Activated CD4-positive, alpha-beta T cell treated with anti-CD3 and anti-CD28 coated beads, Interleukin-2, Interleukin-6, amounts not matched to agents 100 ng/mL and 50 ng/mL, durations not matched to agents 16 hours and 8 hours (primary cell): ENCODE measurements at places on chromosomes 13 and 19.

GRCh38 chr19:54469496-54469934 lies 3.6 kb downstream of the CDC42EP5 start:
- DNase-seq = no peak

- DNase-seq = peak; percentile 56
These were observed 16.2 kb upstream of the PRODH2 start for GRCh38 chr19:35828692-35829301.

GRCh38 chr13:46773541-46773940 lies 23.4 kb downstream of the ESD start:
- no peak for DNase-seq

GRCh38 chr13:62337109-62337880 lies 921.6 kb upstream of the PCDH20 start:
- DNase-seq = no peak

- DNase-seq = no peak
These were observed 1.8 kb upstream of the SIGLEC12 start for GRCh38 chr19:51503286-51503817.

DNA sequence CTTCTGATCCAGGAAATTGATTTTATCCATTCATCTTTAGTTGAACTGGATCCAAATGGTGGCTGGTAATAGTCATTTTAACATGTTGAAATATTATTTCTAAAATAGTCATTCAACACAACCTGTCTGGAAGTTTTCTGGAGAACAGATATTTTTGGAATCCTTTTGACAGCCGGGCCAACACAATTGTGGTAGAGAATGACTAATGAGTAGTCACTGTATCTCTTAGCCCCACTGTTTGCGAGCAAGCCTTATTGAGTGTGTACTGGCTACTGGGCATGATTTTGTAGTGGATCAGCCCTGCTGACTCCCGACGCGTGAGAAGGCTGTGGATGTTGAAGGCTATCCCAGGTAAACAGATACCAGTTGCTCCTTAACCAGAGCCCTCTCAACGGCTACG lies 383.4 kb downstream of the ZNF536 start:
- no peak for DNase-seq

DNA sequence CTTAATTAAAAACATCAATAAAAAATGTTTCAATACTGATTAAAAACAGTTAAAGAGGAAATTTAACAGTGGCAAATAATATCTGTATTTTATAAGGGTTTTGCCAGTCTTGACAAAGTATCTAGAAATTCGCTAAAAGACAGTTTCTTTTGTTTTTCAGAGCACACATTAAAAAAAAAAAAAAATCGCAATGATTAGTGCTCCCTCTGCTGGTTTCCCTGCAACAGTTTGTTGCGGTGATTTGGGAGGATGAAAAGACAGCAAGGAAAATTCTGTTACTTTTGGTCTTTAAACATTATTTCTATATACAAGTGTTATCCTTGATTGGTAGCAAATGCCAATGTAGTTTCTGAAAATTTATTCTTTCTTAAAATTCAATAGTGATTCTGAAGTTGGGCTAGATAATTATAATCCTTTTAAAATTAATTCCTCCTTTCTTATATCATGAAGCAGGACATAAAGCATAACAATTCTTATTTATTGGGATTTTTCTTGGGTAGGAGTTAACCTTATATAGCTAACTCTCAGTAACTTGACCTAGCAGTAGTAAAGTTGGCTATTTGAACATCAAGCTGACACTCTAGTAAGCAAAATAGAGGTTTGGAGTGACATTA lies 23.1 kb upstream of the SPRY2 start:
- no peak for DNase-seq

DNA sequence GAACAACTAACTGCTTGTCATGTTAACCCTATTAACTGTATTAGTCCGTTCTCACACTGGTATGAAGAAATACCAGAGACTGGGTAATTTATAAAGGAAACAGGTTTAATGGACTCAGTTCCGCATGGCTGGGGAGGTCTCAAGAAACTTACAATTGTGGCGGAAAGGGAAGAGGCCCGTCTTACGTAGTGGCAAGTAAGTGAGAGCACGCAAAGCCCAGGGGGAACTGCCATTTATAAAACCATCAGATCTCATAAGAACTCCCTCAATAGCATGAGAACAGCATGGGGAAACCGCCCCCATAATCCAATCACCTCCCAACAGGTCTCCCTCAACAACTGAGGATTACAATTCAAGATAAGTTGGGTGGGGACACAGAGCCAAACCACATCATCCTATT lies 34.7 kb downstream of the PHF11 start:
- no peak for DNase-seq

DNA sequence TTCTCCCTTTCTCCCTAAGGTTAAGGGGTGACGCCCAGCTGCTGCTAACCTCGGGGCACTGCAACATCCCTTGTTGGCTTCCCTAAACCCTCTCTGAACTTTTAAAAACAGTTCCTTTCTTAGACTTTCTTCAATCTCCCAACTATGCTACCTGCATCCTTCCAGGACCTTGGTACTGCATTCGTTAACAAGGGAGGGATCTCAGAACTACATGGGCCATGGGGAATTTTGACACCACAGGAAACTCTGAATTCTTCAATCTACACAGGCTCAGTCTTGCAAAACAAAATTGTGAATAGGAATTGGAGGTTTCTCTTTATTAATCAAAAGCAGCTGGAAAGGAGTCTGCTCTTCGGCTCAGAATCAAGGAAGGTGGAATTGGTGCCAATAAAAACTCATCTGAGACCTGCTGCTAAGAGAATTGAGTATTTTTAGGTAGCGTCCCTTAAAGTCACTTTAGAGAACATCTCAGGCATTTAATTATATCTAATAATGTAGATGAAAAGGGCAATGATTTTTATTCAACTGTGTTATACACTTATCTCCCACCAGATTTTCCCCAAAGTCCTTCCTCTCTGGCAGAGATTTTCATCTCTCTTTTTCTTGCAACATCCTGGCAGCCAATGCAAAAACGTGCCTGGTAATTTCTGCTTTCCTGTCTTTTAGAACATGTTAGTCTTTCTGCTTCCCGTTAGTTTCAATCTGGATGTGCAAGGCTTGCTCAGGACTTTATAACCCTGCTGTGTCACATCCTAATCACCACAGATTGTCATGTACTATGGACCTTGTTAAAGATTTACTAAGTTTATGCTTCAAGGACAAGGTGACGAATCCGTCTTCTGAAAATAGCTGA lies 69.1 kb upstream of the SLC15A1 start:
- no peak for DNase-seq

- DNase-seq = no peak
These were observed 1139.6 kb upstream of the PCDH9 start for GRCh38 chr13:68369739-68370138.

DNA sequence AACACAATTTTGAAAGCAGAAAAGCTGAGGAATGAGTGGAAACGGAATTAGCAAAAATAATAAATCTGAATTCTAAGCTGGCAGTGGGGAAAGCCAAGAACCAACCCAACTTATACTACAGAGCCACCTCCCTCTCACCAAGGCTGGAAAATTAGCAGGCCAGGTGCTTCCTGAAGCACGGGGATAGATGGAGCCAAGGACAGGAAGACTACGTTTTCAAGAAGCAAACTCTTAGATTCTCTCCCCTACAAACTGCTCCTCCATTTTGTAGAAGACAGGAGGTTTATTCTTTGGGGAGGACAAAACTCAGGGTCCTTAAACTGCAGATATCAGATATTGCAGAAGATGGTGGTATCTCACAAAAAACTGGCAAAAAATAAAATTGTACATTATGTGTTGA lies 8.8 kb downstream of the CCDC70 start:
- no peak for DNase-seq

DNA sequence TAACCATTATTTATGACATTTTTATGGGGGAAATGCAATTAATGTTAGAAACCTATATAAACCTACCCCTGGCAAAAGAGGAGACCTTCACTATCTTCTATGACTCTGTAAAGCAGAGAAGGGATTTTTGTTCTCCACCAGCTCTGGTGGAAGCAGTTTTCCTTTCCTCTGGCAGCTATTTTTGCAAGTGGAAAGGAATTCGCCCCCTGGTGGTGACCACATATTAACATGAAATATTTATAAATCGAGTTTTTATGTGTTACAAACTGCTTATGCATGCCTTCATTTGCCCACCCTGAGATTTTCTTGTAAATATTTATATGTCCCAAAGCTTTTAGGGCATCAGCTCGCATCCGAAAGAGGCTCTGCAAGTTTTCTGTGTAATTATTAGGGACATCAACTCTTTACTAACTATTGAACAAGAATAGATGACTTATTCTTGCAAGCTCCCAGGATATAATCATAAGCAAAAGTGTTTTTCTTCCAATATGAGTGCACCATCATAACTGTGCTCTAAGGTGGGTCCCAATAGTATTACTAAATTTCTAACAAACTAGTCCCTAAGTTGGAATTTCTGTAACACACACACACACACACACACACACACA lies 62.4 kb downstream of the SERTM1 start:
- peak; percentile 49 for DNase-seq

GRCh38 chr13:29800687-29801086 lies 49.7 kb downstream of the UBL3 start:
- no peak for DNase-seq

DNA sequence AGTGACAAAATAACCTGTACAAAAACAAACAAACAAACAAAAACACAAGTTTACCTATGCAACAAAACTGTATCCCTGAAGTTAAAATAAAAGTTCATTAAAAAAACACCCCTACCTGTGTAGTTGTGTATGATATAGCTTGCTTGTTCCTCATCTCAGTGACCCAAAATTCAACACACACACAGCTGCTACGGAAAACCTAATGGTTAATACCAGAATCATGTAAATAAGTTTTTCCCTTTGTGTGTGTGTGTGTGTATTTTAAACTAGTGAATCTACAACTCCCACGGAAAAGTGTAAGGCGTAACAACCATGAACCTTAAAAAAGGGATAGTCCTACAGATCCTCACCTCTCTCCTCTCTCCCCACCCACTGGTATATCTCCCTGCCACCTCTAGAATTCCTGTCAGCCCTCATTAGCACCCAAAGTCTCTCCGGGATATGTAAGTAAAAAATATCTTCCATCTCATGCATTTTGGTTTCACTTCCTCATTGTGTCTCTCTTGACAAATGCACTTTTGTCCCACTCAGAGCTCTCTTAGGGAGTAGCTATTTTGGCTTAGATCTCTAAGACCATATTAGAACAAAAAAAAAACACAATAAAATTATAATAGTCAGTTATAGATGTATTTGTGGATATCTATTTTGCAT lies 2236.5 kb downstream of the PCDH9 start:
- DNase-seq = no peak

DNA sequence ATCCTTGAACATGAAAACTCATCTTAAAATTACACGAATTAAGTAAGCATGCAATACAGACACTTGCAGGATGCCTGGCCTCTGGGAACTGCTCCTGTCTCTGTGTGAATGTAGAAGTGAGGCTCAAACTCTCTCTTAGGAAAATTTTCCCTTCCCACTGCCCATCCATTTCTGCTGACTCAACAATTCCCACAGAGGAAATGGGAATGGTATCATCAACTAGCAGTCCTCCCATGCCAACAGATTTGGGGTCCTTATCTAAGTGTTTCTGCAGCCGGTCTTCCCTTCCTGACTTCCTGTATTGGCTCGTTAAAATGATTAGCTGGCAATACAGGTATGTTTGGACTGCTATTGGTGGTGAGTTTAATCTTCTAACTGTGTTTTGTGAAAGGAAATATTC lies 85.8 kb downstream of the DOCK9 start:
- DNase-seq = no peak

DNA sequence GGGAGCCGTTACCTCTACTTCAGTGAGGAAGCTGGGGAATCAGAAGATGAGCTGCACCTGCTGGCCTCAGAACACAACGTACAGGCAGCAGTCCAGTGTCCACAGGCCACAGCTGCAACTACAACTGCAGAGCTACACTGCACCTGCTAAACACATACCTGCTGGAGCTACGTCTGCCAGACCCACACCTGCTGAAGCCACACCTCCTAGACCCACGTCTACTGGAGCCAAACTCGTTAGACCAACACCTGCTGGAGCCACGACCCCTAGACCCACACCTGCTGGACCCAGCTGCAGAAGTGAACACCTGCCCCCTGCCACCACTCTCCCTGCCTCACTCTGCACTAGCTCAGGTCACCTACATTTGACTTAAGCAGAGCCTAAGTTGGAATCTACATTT lies 169.9 kb downstream of the USP12 start:
- DNase-seq = no peak

DNA sequence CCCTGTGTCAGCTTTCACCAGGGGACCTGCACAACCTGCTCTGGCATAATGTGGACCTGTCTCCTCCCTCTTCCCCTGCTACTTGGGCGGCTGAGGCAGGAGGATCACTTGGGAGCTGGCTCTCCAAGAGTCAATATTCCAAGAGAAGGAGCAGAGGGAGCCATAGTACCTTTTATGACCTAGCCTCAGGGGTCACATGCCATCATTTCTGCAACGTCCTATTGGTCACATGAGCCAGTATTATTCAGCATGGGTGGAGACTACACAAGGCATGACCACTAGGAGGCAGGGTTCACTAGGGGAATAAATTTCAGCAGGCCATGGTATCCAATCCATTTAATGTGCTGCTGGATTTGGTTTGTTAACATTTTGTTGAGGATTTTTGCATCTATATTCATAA lies 12.0 kb upstream of the SHFL start:
- DNase-seq = peak; percentile 55

DNA sequence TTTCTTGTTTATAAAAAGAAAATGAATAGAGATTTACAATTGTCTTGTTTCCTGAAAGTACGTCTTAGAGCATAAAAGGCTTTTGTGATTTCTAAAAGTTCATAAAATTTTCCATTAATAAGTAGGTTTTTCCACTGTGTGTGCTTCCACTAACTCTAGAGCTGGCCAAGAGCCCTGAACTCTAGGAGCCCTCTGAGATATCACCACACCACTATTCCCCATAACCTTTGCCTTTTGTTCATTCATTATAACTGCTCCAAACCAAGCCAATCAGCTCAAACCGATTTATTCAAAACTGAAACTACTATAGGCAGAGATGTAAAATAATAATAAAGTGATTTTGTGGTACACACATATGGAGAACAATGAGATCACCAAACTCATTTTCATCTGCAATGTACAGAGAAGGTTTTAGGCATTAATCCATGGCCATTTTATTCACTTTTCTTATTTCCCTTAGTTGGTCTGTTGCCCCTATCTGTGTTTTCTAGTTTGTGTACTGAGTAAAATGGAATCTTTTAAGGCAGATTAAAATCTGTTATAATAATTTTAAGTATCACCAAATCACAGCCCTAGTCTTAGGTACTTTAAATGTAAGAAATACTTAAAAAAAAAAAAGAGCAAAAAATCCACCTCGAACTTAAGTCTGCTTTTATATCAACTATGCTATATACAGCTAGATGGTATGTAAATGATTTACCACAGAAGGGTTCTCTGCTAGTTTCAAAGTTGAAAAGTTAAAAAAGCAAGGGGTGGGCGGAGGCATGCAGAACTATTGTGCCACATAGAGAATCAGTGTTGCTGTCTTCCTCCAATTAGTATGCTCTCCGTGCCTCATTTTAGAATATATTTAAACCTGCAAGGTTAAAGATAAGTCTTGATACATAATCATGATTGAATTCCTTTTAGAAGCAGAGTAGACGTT lies 311.3 kb downstream of the KLF12 start:
- no peak for DNase-seq
